ENCODE measurements at places on chromosomes 12 and 14.

DNA sequence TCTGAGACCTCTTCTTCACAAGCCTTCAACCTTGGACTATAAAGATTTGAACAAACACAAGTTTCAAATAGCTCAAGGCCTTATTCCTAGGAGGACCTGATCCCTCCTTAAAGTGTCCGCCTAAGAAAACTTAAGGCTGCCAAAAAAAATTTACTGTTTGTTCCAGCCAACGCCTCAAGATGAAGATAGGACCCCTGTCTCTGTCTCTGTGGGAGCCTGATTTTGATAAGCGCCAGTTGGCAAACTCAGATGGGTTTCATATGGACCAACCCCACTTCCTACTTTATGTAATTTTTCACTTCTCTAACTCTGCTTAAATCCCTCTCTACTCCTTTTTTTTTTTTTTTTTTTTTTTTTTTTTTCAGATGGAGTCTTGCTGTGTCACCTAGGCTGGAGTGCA lies 11.0 kb downstream of the FKBP3 start:
- no peak for DNase-seq

DNA sequence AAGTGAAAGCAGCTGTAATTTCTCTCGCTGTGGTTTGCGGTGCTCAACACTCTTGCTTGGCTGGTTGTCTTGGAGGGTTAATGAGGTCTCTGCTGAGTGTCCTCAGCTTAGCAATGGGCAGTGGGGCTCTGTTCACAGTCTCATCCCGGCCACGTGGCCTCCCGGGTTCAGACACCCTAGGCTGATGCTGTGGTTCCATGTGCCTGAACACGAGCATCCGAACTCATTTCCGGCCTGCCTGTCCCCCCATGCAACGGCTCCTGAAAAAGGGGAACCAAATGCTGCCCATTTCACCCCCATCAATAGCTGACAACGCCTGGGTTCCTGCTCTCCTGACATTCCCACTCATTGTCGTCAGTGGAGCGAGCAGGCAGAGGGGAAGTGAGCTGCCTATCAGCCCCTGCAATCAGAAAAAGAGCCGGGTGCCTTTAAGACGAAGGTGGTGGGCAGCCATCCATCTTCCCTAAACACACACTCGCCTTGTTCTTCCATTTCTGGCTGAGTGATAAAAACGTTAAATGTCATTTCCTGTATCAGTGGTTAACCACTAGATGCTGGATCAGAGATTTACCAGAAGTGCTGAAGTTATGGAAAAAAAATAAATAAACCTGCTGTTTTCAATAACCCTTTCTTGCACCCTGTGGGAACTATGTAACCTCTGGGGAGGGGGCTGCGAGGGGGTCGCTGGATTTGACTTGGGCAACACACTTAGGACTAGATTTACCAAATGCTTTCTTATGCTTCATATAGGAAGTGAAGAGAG lies 60.3 kb upstream of the BCL2L14 start:
- peak; percentile 62 for DNase-seq

DNA sequence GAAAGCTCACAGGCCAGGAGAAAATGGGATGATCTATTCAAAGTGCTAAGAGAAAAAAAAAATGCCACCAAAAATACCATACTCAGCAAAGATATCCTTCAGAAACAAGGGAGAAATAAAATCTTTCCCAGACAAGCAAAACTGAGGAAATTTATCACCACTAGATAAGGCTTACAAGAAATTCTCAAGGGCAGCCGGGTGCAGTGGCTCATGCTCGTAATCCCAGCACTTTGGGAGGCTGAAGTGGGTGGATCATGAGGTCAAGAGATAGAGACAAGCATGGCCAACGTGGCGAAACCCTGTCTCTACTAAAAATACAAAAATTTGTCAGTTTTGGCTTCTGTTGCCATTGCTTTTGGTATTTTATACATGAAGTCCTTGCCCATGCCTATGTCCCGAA lies 48.2 kb downstream of the CRY1 start:
- DNase-seq: no peak

DNA sequence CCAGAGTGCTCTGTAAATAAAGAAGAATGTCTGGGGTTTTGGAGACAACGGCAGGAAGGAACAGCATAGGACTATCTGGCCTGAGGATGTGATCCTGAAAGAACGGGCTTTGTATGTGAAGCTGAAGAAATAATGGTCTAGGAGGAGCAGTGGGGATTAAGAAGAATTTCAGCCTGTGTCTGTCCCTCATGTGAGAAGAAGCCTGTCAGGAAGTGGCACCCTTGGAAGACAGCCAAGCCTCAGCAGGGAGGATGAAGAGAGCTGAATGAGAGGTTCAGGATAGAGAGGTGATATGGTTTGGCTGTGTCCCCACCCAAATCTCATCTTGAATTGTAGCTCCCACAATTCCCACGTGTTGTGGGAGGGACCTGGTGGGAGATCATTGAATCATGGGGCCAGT lies 56.9 kb upstream of the TCL1A start:
- no peak for DNase-seq

GRCh38 chr12:116520801-116521471 lies 38.2 kb upstream of the MAP1LC3B2 start:
- DNase-seq: peak; percentile 59

DNA sequence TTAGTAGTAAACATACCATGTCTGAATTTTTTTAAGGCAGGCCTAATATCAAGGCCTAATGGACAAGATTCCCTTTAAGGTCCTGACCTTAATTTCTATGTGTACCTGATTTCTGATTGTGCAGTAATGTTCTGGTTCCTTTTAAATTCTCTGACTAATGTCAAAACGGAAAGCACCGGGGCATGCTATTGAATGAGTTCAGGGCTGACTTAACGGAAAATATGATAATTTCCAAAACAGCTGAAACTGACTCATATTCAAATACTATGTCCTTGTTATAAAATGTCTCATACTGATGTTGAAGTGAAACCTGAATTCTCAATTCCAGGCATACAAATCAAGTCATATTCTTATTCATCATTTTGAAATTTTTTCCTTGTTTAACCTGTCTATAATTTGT lies 6.7 kb downstream of the TAS2R43 start:
- no peak for DNase-seq

DNA sequence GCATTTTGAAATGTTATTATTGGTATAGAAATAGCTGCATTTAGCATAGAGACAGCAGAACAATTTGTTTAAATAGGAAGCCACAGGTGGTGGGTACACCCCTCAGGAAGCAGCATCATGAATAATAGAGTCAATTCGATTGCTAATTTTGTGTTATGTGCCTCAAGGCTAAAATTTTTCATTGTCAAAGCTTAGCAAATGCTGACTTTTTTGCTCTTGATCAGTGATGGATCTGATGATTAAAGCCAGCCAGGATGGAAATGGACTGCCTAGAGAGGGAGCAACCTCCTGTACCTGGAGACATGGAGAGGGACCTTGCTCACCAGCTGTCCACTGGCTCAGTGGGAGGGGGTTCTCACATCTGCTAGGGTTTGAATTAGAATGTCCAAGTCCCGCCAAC lies 4.5 kb upstream of the KRT8 start:
- no peak for DNase-seq

DNA sequence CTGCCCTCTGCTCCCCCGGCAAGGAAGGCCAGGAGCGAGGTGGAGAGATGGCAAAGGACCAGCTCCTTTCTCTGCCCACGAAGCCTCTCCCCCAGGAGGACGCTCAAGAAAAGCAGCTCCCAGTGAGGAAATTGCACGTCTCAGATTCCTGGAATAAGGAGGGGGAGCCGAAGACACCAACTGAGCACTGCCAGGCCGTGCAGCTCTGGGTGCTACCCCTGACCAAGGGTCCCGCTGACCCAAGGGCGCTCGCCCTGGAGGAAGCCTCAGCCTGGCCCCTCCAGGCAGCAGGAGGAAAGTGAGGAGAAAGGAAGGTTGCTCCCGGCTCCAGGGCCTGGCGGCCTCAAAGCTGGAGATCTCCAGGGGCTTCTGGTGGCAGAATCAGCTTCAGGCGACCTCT lies 174.1 kb upstream of the SFSWAP start:
- DNase-seq: no peak

- no peak for DNase-seq
Observed at GRCh38 chr14:49857427-49858003, 4.9 kb upstream of the NEMF start.

DNA sequence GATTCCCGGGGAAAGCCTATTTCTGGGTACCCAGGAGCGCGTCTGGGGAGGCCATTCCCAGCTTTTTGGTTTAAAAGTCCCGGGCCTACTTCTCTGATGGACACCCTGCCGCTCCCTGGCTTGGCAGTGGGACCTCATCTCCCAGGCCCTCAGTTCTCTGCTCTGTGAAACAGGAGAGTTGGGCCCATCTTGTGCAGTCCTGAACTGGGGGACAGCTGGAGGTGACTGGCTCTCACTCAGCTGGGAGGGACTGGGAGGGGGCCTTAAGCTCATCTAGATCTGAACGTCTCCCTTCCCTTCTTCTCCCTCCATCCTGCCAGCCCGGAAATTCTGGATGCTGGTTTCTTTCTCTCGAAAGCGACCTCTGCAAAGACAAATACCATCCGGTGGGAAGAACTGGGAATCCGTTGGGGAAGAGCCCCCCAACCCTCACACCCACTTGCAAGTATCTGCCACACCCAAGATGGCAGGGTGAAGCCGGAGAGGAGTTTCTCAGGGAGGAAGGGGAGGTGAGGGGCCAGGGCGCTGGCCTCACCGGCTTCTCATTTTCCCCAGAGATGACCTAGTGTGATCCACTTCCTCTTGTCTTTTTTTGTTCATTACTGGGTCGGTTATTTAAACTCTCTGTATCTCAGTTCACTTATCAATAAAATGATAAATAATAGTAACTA lies 1.4 kb downstream of the RIN3 start:
- DNase-seq: no peak

GRCh38 chr14:104723651-104724406 lies at the start of gene ADSS1:
ADSS1 (plus strand) TSS chr14:104724229; CDS start chr14:104724271, 42 bp downstream.
- peak; percentile 67 for DNase-seq

DNA sequence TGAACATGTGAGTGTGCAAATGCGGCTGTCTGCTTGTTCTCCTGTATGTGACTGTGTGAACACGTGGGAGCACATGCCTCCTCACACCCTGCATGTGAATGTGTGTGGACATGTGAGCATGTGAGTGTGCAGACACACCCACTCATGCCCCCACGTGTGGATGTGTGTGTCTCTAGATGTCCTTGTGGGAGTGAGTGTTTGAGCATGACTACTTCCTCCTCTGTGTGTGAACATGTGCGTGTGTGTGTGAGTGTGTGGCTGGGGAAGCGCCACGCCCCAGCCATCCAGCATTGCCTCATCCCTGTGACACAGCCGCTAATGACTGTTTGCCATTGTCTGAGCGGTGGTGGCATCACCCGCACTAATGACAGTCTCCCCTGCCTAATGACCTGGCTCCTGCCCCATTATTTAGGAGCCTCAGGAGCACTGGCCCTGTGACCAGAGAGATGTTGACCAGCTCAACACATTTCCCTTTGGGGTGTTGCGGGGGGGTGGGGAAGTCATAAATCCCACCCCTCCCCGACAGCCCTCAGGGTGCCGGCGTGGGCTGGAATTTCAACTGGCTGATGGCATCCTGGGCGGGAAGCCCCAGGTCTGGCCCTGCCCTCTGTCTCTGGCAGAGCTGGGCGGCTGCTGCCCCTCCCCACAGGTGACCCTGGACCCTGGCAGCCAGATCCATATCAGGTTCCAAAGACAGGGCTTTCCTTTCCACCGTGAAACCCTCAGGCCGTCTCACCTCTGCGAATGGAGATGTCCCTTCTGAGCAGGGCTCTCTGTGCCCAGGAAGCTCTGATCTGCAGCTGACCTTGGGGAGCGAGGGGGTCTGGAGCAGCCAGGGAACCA lies 11.5 kb upstream of the KRT80 start:
- DNase-seq: peak; percentile 71

GRCh38 chr12:60421741-60422140 lies 825.9 kb downstream of the SLC16A7 start:
- DNase-seq: no peak

- no peak for DNase-seq
Observed at GRCh38 chr14:81273521-81273920, 52.8 kb upstream of the GTF2A1 start.

DNA sequence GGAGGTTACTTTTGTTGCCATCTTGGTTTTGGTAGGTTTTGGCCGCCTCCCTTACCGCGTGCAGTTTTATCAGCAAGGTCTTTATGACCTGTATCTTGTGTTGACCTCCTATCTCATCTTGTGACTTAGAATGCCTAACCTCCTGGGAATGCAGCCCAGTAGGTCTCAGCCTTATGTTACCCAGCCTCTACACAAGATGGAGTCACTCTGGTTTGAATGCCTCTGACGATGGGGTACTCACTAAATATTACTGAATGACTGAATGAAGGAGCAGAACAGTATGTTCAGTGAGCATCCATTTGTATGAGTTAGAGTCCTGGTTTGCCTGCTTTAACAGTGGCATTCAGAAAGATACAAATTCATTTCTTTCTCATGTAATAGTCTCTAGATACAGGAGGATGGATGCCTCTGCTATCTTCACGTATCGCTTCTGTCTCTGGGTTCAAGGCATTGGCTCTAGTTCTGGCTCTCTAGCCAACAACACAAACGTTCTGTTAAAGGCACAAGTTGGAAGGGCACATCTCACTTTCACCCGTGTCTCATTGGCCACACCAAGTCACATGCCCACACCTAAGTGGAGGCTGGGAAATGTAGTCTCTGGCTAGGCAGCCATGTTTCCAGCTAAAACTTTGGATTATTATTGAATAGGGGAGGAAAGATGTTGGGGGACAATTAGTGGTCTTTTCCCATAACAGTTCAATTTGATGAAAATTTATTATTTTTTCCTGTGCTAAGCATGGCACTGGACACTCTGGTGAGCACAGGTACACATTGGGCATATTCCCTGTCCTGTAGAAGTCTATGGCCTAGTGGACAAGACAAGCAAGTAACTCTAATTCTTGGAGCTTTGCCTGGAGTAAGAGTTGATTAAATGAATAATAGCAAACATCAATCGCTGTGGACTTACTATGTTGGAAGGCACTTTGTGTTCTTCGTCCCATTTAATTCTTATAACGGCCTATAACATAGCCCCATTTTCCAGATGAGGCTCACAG lies 75.2 kb upstream of the RPH3A start:
- no peak for DNase-seq

DNA sequence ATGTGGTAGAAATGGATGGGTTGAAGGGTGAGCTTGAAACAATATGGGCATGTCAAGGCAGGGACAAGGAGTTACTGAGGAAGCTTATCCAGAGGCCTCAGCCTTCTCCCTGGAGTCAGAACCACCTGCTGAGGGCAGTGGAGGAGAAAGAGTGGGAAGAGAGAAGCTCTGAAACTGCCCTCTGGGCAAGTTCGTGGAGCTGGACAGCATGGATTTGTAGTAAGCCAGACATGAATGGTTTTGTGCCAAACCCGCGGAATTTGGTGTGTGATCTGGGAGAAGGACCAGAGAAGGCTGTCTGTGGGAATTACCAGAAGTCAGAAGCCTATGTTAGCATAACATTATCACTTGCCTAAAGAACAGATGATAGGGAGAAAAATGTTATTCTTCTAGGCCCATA lies 164.8 kb downstream of the SLC41A2 start:
- no peak for DNase-seq

DNA sequence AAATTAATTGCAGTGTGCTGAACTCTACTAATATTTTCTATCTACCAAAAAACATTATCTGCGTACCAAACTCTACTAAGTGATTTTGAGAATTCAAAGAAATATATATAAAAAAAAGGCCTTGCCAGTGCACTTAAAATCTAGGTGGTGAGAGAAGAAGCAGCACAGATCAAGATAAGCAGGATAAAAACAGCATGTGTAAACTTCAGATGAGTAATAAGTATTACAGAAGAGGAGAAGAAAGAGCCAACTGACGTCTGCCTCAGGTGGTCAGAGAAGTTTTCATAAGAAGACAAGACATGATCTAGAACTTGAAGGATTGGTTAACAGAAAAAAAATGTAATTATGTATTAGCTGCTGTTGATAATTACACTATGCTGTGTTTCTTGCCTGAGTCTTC lies 166.4 kb downstream of the DUSP6 start:
- no peak for DNase-seq

Data from mesenchymal stem cell (in vitro differentiated cells and primary cell).